ENCODE measurements at places on chromosomes 11 and 22.
A peak's percentile ranks its signal among the peaks of the same experiment; 100 is the strongest.

DNA sequence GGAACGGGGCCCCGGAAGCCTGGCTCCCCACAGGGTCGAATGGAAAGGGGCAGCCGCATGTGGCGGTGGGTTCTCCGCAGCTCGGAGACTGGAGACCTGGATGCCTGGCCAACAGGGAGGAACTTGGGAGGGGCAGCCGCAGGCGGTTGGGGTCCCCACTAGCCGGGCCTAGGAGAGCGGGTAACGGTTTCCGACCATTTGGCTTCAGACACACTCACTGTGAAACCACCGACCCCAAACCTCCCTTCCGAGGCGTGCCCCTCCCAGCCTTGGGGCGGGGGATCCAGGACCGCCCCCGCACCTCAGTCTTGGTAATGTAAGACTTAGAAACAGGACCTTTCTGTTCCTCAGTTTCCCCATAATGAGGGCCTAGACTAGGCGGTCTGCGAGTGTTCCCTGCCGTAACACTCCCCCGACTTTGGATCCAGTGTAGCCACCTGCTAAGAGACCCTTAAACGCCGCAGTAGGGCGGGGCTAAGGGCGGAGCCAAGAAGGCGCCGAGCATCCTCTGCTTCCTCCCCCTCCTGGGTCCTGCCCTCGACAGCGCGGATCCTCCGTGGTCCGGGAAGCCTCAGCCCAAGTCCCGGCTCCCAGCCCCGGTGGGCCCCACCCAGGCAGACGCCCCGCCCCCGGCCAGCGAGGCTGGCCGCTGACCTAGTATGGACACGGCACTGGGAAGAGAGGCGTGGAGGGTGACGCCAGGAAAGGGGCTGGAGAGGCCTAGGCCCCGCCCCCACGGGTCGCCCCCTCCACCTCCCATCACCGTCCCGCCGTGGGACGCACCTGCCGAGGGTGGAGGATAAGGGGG lies 1.8 kb upstream of the RASGRP2 start:
- DNase-seq = peak; percentile 20

- DNase-seq = no peak
These were observed 143.2 kb downstream of the SHANK2 start for GRCh38 chr11:71109186-71109585.

DNA sequence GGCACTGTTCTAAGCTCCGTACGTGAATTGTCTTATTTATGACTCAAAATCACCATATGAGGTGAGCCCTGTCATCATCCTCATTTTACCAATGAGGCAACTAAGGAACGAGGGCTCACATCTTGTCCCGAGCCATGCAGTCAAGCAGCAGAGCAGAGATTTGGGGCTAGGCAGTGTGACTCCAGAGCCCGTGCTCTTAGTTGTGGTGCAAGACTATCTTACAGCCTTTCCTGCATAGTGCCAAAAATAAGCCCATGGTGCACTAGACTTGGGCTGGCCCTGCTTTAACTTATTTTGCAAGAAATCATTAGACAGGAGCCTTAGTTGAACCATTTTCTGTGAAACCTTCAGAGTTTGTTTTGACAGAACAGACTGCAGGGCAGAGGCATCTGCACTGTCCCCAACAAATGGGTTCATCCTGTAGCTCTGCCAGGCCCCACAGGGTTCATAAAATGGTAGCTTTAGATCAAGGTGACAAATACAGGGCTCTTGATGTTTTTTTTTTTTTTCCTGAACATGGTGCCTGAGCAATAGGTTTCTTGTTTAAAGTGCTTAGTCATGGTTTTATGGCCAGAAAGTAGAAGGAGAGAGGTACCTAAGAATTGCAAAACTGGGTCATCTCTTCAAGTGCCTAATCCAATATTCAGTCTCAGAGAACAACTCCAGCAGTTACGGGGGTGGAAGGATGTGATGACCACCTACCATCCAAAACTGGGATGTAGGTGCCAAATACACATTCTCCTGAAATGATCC lies 56.6 kb downstream of the BMAL1 start:
- DNase-seq = no peak

GRCh38 chr11:24572376-24572775 lies 75.5 kb downstream of the LUZP2 start:
- no peak for DNase-seq

DNA sequence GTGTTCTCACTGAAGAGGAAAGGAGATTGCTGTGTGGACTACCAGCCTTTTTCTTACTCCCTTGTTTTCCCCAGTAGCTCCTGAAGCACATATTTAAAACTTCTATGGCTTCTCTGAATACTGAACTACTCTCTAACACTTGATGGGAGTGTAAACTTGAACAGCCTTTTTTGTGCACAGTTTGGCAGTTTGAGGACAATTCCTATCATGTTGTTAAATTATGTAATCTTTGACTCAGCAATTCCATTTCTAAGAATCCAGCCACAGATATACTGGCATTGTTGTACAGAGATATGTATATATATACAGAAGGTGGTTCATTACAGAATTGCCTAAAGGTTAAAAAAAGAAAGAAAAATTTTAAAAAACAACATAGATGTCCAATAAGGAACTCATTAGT lies 47.1 kb upstream of the EED start:
- no peak for DNase-seq

- DNase-seq = no peak
These were observed 1046.6 kb downstream of the FAM181B start for GRCh38 chr11:81687057-81687456.

GRCh38 chr11:92670308-92670890 lies 299.1 kb upstream of the MTNR1B start:
- no peak for DNase-seq

GRCh38 chr11:99327066-99327465 lies 306.3 kb downstream of the CNTN5 start:
- DNase-seq = no peak

GRCh38 chr11:14898906-14899305 lies 6.9 kb upstream of the CYP2R1 start:
- no peak for DNase-seq

DNA sequence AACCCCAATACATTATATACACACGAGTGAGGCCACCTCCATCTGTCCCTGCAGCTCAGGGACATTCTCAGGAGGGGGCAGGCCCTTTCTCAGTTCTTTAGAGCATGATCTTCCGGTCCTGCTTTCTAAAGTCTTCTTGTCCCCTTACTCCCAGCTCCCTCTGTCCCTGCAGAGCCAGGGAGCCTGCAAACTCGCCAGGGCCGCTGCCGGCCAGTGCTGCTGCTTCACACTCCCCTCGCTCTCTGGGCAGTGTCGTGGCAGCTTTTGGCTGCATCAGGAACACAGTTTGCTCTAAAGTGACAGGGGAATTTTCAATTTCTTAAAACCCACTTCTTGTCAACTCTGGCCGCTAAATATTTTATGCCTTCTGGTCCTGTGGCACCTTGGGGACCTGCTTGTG lies 130.1 kb upstream of the NARS2 start:
- no peak for DNase-seq

- DNase-seq = no peak
These were observed 378.0 kb upstream of the FAT3 start for GRCh38 chr11:91846649-91847048.

DNA sequence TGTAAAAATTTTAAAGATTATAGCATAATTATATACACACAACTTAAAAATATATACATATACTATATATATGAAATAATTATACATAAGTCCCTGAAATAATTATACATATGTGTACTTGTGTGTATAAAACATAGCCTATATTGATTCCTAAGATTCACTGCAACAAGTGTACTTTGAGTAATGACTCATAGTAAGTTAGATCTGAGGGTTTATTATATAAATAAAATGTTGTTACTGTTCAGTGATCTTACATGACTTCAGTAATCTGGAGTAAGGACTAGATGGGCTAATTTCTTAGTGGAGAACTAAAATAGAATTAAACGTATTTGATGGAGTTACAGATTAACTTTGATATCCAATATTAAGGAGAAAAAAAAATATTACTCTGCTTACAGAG lies 350.5 kb downstream of the CNTN5 start:
- DNase-seq = no peak

DNA sequence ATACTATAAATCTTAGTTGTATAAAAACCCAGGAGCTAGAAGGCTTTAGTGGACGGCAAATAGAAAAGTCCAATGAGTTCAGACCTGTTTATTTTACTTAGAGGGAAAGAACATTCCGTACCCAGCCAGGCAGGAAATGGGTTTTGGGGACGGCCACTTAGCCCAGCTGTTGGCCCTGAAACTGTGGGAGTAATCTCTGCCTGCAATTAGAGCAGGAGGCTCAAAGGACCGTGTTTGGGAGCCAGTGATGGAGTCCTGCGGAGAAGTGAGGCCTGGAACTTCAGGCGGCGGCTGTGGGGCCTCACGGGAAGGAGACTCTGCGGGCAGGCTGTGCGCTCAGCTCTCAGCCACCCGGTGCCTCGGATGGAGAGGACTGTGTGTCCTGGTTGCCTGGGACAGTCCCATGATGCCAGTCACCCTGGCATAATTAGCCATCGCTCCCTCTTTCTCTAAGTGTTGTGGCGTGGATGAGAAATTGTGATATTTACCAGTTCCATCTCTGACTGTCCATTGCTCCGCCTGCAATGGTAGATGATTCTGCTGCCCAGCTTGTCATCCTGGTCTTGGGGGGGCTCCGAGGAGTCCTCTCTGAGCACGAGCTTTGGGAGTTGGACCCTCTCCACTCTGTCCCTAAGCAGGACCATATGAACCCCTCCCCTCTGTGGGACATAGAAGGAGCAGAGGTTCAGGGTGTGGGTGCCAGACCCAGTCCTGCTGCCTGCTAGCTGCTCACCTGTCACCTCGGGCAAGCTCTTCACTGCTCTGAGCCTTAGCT lies 530.3 kb downstream of the TBC1D22A start:
- no peak for DNase-seq

DNA sequence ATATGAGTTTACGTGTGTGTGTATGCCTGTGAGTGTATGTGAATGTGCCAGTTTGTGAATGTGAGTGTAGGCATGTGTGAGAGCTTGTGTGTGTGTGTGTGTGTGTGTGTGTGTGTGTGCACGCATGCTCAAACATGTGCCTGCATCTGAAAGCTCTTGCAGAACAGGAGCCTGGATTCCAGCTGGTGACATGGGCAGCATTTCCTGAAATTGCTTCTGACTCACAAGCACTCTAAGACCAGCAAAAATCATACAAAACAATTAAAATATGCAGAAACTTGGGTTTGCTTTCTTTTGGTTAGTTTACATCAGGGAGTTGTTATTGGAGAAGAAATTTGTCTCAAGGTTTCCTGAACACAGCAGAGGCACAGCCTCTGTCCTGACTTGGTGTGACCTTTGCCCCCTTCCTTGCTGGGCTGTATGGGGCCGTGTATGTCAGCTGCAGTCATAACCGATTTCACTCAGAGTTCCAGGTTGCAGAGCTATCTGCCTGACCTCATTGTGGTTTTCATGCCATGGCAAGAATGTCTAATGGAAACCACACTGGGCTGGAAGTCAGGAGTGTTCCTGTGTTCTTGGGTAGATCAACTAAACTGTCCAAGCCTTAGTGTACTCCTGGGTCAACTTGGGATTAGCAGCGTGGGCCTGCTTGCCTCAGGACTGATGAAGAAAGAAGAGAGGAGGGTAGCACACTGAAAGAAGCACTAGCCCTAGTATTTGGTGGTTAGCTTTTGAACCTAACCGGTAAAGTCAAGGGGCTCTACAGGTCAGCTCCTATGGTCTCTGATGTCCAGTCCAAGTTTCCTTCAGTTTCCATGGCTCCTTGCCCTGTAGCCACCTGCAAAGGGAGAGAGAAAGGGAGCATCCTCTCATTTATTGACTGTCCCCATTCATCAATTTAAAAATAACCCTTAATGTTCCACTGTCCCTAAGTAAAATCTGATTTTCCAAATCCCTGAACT lies 143.7 kb downstream of the SNX19 start:
- DNase-seq = peak; percentile 97

DNA sequence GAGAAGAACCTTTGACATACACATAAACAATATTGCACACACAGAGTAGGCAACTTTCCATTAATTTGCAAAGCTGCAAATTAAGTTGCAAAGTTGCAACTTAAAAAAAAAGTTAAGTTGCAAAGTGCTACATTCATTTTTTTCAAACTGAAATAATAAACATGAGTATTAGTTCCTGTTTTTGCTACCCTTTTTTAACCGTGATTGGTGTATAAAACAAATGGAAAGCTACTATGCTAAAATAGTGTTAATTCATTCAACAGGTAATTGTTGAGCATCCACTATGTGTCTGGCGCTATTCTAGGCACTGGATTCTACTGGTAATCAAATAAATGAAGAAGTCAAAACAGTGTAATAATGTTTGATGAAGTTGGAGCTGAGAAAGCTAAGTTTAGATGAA lies 8.1 kb downstream of the ZFP91 start:
- no peak for DNase-seq

GRCh38 chr22:31840585-31840984 lies 86.8 kb downstream of the DEPDC5 start:
- no peak for DNase-seq

DNA sequence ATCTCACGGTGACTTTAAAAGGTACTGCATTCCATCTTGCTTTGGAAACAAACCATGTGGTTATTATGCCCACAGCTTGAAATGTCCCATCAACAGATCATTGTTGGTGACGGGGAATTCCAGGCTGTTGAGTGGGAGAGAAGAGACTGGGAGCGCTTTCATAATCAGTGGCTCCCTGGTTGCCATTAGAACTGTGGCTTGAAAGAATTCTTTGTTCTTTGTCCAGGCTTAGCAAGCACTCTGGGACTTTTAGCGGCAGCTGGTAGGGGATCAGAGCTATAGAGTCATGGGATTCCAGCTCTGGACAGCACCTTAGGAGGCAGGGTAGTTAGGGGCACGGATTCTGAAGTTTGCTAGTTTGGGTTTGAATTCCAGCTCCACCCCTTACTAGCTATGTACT lies 22.0 kb downstream of the MMP20 start:
- peak; percentile 51 for DNase-seq

Data from non-pigmented ciliary epithelial cell (primary cell).